ENCODE measurements at places on chromosomes 12 and 14.
A peak's percentile ranks its signal among the peaks of the same experiment; 100 is the strongest.

DNA sequence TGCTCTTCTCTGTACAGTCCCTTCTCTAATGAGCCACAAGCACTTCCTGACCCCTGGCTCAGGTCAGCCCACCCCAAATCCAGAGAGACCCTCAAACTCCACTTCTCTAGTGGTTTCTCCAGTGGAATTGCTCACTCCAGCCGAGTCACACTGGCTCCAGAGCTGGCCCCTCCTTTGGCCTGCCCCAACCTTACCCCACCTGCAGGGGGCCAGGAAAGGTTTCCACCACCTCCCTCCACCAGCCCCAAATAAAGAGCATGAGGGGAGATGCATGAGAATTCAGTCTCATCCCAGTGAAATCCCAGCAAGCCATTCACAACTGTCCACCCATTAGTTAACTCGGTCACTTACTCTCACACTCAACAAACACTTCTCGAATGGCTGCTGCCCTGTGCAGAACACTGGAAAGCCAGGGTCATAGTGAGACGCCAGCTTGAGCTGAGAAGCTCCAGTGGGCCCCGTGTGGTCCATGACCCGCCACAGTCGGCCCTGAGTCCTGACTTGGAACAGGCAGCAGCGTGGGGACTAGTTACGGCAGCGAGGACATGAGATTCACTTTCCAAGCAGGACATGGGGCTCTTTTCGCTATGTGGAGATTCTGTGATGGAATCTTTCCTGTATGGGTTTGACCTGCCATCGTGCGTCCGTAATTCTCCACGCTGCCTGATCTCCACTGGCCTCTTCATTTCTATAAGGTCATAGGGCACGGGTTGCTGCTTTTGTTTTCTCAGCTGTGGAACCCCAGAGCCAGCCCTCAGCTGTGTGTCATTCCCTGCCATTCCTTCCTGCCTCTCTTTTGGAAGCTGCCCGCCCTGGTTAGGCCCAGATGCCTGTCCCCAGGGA is 44.2 kb downstream of the SLC6A12 start:
- no peak overlapping the region for H3K27ac ChIP-seq
- H3K36me3 ChIP-seq = no peaks in the 10 kb centered on the region
- H3K27me3 ChIP-seq = no peaks in the 10 kb centered on the region
- H3K4me1 ChIP-seq = no peaks in the 10 kb centered on the region

DNA sequence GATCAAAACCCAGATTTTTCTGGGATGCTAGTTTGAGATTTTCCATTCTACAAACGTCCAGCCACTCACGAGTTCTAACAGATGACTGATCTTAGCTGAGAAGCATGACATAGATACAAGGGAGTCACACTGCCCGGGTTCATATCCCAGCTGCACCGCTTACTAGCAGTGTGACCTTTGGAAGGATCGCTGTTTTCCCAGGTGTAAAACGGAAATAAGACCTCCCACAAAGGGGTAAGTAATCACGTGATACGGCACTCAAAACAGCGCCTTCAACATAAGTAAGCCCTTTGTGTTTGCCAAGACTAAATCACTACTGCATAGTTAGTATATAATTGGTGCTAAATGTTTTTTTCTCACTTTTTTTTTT is 624 bp upstream of the PWP1 start:
- peak overlapping the region; percentile 83 for H3K4me3 ChIP-seq
- no peak for DNase-seq
- peak overlapping the region; percentile 86 for H3K27ac ChIP-seq
- H3K27me3 ChIP-seq = no peaks in the 10 kb centered on the region
- peaks cover 9% of the 10 kb centered on the region for H3K36me3 ChIP-seq

- no peaks in the 10 kb centered on the region for H3K4me1 ChIP-seq
- no peak overlapping the region for H3K27ac ChIP-seq
- H3K27me3 ChIP-seq = no peaks in the 10 kb centered on the region
- no peaks in the 10 kb centered on the region for H3K36me3 ChIP-seq
- no peak for DNase-seq
Observed at GRCh38 chr12:88572781-88573549, 7.3 kb downstream of the KITLG start.

DNA sequence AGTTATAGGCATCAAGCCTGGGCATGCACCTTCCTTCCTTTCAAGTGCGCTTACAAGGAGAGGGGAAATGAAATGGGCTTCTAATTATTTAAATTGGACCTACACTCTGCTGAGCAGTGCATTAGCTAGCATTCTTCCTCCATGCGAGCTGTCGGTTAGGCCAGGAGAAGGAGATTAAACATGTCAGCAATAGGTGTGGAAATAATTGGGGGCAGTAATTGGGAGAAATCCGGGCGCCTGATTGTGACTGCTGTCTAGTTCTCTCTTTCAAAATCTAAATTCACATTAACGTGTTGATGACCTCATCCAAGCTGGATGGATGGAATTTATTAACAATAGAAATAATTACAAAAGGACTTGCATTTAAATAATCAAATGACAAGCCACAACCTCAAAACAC is 86.2 kb upstream of the SEL1L start:
- H3K4me3 ChIP-seq = no peak overlapping the region
- no peak for DNase-seq
- H3K27ac ChIP-seq = no peak overlapping the region
- H3K27me3 ChIP-seq = no peaks in the 10 kb centered on the region

DNA sequence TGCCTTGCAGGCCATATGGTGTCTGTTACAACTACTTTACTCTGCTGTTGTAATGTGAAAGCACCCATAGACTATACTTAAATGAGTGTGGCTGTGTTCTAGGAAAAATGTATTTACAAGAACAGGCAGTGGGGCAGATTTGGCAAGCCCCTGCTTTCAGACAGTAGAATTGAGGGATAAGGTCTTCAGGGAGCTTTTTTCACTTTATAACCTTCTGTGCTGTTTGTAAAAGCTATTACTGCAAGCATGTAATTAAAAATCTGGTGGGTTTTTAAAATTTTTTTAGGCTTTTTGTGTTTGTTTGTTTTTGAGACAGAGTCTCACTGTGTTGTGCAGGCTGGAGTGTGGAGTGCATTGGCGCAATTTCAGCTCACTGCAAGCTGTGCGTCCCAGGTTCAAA is 73.9 kb downstream of the VEZT start:
- no peaks in the 10 kb centered on the region for H3K4me1 ChIP-seq
- no peak for DNase-seq
- H3K27me3 ChIP-seq = no peaks in the 10 kb centered on the region
- H3K36me3 ChIP-seq = peaks cover 5% of the 10 kb centered on the region
- H3K27ac ChIP-seq = no peak overlapping the region

GRCh38 chr14:103298620-103299019 is 35.4 kb upstream of the EIF5 start:
- no peaks in the 10 kb centered on the region for H3K36me3 ChIP-seq
- H3K4me3 ChIP-seq = no peak overlapping the region
- no peak for DNase-seq
- no peak overlapping the region for H3K27ac ChIP-seq
- no peaks in the 10 kb centered on the region for H3K4me1 ChIP-seq
- no peaks in the 10 kb centered on the region for H3K27me3 ChIP-seq

GRCh38 chr14:61872452-61872851 is 110.2 kb downstream of the SNAPC1 start:
- H3K36me3 ChIP-seq = no peaks in the 10 kb centered on the region
- H3K27me3 ChIP-seq = no peaks in the 10 kb centered on the region
- no peak overlapping the region for H3K4me3 ChIP-seq
- no peaks in the 10 kb centered on the region for H3K4me1 ChIP-seq
- DNase-seq = no peak

DNA sequence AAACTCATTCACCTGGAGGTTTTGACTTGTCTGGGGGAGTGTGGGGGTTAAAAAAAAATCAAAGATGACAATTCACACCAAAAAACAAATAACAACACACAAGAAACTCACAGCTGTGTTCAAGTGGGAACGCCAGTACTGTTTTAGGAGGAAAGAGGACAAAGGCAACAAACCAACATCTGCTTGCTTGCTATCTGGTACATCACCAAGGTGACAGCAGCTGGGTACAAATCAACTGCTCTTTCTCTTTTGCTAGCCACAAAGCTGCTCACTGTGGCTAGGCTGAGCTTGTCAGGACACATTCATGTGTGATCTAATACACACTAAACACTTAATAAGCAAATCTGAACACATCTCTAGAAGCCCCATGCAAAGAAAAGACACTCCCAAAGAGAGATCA is 128.0 kb upstream of the RAP1B start:
- H3K4me3 ChIP-seq = no peak overlapping the region
- H3K27ac ChIP-seq = no peak overlapping the region
- H3K36me3 ChIP-seq = no peaks in the 10 kb centered on the region

- no peaks in the 10 kb centered on the region for H3K27me3 ChIP-seq
- DNase-seq = no peak
- no peak overlapping the region for H3K4me3 ChIP-seq
- H3K4me1 ChIP-seq = no peaks in the 10 kb centered on the region
- H3K36me3 ChIP-seq = no peaks in the 10 kb centered on the region
Observed at GRCh38 chr14:73797543-73798265, 53.9 kb upstream of the PTGR2 start.

DNA sequence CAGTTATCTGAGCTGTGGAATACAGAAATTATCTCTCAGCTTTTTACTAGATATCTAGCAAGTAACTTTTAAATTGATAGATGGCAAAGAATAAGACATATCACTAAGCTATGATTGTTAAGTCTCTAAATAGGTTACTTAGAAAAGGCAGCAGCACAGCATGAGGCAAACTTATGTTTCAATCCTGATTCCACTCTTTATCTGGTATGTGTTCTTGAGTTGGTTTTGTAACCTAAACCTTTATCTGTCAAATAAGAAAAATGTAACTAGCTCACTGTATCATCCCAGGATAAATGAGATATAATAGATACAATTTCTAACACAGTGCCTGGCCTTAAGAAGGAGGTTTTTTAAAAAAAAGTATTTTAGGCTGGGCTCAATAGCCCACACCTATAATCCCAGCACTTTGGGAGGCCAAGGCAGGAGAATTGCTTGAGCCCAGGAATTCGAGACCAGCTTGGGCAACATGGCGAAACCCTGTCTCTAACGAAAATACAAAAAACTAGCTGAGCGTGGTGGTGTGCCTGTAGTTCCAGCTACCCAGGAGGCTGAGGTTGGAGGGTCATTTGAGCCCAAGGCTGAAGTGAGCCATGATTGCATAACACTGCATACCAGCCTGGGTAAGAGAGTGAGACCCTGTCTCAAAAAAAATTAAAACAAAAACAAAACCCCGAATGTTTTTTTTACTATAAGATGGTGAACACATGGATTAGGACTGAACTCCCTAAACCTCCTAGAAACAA is 56.8 kb downstream of the HEATR5A start:
- no peaks in the 10 kb centered on the region for H3K4me1 ChIP-seq
- H3K36me3 ChIP-seq = peaks cover 2% of the 10 kb centered on the region
- no peak for DNase-seq
- H3K4me3 ChIP-seq = no peak overlapping the region
- no peak overlapping the region for H3K27ac ChIP-seq

GRCh38 chr12:64890873-64891468 is 66.5 kb downstream of the TBC1D30 start:
- H3K4me3 ChIP-seq = no peak overlapping the region
- H3K36me3 ChIP-seq = no peaks in the 10 kb centered on the region
- H3K4me1 ChIP-seq = no peaks in the 10 kb centered on the region
- H3K27me3 ChIP-seq = no peaks in the 10 kb centered on the region
- H3K27ac ChIP-seq = no peak overlapping the region

- no peaks in the 10 kb centered on the region for H3K36me3 ChIP-seq
- no peaks in the 10 kb centered on the region for H3K4me1 ChIP-seq
- no peak overlapping the region for H3K4me3 ChIP-seq
- H3K27ac ChIP-seq = no peak overlapping the region
- no peak for DNase-seq
Observed at GRCh38 chr14:22469538-22470303, 119.3 kb downstream of the DAD1 start.

GRCh38 chr14:65961004-65961403 is 525.2 kb upstream of the CCDC196 start:
- peak; percentile 49 for DNase-seq
- H3K4me3 ChIP-seq = no peak overlapping the region
- peaks cover 16% of the 10 kb centered on the region for H3K4me1 ChIP-seq
- no peak overlapping the region for H3K27ac ChIP-seq
- no peaks in the 10 kb centered on the region for H3K27me3 ChIP-seq

- H3K4me1 ChIP-seq = no peaks in the 10 kb centered on the region
- no peaks in the 10 kb centered on the region for H3K27me3 ChIP-seq
- no peaks in the 10 kb centered on the region for H3K36me3 ChIP-seq
- DNase-seq = no peak
- no peak overlapping the region for H3K27ac ChIP-seq
Observed at GRCh38 chr14:93797071-93797470, 8.8 kb upstream of the PRIMA1 start.

DNA sequence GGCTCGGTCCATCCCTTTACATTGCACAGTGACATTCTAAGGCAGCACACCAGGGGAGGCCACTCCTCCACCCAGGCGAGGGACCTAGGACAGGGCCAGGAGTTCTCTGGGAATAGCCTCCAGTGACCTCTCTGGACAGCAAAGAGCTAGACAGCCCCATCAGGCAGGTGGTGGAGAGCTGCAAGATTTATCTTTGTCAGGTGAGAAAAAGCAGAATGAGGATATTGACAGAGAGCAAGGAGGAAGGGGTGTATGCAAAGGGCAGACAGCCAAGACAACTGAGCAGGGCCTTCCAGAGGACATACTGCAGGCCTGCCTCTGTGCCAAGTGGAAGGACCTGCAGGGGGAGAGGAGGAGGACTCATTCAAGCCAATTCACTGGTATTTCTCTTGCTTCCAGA is 112.4 kb upstream of the MAX start:
- H3K4me3 ChIP-seq = no peak overlapping the region
- no peaks in the 10 kb centered on the region for H3K36me3 ChIP-seq
- no peaks in the 10 kb centered on the region for H3K27me3 ChIP-seq
- peaks cover 15% of the 10 kb centered on the region for H3K4me1 ChIP-seq
- DNase-seq = no peak
- H3K27ac ChIP-seq = no peak overlapping the region

- no peaks in the 10 kb centered on the region for H3K36me3 ChIP-seq
- no peaks in the 10 kb centered on the region for H3K27me3 ChIP-seq
- H3K27ac ChIP-seq = no peak overlapping the region
- H3K4me1 ChIP-seq = no peaks in the 10 kb centered on the region
- H3K4me3 ChIP-seq = no peak overlapping the region
Observed at GRCh38 chr14:105883066-105884005, 357.0 kb downstream of the TMEM121 start.

GRCh38 chr12:123973552-123974341 is 732 bp downstream of the ZNF664 start:
- no peaks in the 10 kb centered on the region for H3K27me3 ChIP-seq
- peak overlapping the region; percentile 48 for H3K27ac ChIP-seq
- H3K4me1 ChIP-seq = peaks cover 18% of the 10 kb centered on the region
- peak overlapping the region; percentile 60 for H3K4me3 ChIP-seq
- peak; percentile 3 for DNase-seq

GRCh38 chr12:12008232-12008850 is 62.4 kb upstream of the BCL2L14 start:
- peaks cover 49% of the 10 kb centered on the region for H3K4me1 ChIP-seq
- peak overlapping the region; percentile 19 for H3K4me3 ChIP-seq
- H3K27ac ChIP-seq = no peak overlapping the region
- DNase-seq = peak; percentile 62
- H3K36me3 ChIP-seq = no peaks in the 10 kb centered on the region
